ENCODE measurements at places on chromosomes 5 and 9.

DNA sequence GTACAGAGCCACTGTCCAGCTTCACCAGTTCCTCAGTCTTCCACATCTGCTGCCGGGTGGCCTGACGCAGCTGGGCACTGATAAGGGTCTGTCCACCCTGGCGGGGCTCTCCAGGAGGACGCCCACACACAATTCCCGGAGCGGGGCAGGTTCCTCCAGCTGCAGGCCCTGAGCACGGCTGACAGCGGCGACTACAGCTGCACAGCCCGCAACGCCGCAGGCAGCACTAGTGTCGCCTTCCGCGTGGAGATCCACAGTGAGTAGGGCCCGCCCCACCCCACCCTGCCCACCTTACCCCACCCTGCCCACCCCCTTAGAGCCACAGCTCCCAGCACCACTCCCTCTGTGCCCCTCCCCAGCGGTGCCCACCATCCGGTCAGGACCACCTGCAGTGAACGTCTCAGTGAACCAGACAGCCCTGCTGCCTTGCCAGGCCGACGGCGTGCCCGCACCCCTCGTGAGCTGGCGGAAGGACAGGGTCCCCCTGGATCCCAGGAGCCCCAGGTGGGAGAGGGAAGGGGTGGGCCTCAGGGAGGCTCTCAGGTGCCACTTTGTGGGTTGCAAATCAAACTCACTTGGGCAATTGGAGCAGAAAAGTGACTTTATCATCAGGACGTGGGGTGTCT lies 48.8 kb upstream of the ASS1 start:
- DNase-seq, result no peak

- DNase-seq, result no peak
Measured at GRCh38 chr5:135246923-135247795, 151.9 kb downstream of the MACROH2A1 start.

GRCh38 chr5:167982-168660 lies 23.2 kb upstream of the LRRC14B start:
- DNase-seq, result no peak

- no peak for DNase-seq
Measured at GRCh38 chr5:170524576-170524975, 20.8 kb downstream of the KCNIP1 start.

DNA sequence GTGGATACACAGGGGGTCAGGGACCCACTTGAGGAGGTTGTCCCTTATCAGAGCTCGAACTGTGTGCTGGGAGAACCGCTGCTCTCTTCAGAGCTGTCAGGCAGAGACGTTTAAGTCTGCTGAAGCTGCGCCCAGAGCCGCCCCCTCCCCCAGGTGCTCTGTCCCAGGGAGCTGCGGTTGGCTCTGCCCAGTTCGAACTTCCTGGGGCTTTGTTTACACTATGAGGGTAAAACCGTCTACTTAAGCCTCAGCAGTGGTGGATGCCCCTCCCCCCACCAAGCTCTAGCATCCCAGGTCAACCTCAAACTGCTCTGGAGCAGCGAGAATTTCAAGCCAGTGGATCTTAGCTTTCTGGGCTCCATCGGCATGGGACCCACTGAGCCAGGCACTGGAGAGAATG lies 15.9 kb downstream of the SRD5A1 start:
- DNase-seq, result no peak

DNA sequence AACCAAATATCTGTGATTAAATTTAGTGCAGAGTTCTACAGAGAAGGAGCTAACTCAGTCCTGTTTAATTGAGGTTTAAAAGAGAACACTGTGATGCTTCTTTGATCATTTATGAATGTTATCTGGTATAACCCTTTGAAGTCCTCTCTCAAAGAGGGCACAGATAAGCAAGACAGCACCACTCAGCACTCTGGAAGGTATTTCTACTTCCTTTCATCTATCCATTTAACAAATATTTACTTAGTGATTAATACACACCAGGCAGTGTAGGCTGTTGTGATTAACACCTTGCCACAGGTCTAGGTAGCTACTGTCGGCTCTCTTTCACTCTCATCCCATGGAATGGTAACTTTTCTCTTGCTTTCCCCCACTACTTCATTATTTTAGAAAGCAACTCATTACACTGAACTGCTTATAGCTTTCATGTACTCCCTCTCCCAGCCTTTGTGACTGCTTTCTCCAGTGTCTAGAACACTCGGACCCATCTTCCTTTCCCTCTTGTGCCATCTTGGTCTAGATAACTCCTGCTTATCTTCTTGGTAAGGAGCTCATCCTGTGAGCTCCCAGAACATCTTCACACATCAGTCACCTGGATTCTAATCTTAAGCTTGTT lies 54.7 kb downstream of the GLDC start:
- no peak for DNase-seq

- DNase-seq, result no peak
Measured at GRCh38 chr9:121354141-121354540, 15.9 kb downstream of the STOM start.

DNA sequence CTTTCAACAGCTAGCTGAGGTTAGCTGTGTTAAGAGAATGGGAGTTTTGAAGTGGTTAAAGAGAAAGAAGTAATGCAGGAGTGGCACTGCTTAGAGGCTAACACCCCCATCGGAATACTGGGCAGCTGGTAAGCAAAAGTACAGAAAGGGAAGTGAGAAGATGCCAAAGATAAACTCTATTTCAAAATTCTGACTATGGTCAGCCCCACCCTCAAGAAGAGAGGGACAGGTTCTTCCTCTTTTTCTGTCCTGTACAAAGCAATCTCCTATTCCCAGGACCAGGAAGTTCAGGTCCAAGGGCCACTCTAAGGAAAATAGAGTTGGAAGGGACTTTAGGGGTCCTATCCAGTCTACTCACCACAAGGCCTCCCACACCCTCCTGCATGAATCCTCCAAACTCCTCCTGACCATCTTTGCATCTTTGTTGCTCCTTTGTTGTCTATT lies 45.9 kb upstream of the JAK2 start:
- no peak for DNase-seq

- no peak for DNase-seq
Measured at GRCh38 chr9:32454280-32454679, 69.8 kb downstream of the ACO1 start.

DNA sequence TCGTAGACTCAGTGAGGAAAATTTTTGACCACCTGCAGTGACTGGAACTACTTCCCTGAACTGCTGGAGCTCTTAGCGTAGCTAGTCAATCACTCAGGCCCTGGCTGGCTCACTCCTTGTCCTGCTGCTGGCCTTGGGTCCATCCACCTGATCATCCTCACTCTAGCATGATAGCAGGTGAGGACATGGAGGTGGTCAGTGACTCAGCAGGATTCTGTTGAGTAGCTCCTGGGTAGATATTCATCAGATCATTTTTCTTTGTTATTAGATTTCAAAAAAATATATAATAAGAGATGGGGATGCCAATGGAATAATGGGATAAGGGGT lies 25.0 kb upstream of the SEMA4D start:
- no peak for DNase-seq

DNA sequence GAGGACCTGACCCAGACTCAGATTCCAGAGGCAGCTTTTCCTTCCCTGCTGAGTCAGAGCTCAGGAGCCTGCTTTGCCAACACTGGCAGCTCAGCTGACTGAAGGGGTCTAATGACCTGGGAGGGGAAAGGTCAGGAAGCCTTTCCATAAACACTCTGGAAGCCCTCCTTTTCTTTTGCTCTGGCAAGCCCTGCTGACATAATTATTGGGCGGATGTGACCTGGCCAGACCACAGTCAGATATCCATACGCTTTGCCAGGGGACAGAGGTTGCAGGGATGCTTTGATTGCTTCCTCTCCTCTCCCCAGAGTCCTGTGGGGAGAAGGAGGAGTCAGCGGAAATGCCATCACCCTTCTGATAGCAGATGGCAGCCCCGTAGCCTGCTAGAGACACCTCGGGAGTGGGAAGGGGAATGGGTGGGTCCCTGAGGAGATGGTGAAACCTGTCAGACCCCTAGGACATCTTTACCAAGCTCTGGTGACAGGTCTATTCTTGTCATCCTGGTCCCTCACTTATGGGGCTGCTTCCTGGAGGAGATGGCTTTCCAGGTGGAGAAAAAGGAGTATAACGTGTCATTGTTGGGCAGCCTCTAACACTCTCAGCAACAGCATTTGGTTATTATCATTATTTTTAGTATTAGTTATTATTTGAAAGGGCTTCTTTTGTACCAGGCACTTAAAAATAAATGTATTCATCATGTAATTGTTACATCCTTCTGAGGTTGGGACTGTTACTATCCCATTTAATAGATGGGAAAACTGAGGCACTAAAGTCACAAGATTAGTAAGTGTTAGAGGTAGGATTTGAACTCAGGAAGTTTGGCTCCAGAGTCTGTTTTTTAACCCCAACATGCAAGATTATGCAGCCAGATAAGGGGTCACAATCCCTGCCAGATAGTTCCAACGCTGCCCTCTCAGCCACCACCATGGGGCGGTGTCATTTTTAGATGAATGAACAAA lies 11.6 kb downstream of the COL27A1 start:
- no peak for DNase-seq

GRCh38 chr5:6773342-6774035 lies 60.3 kb downstream of the TENT4A start:
- no peak for DNase-seq

- no peak for DNase-seq
Measured at GRCh38 chr5:10227379-10227778, 22.3 kb downstream of the ATPSCKMT start.

DNA sequence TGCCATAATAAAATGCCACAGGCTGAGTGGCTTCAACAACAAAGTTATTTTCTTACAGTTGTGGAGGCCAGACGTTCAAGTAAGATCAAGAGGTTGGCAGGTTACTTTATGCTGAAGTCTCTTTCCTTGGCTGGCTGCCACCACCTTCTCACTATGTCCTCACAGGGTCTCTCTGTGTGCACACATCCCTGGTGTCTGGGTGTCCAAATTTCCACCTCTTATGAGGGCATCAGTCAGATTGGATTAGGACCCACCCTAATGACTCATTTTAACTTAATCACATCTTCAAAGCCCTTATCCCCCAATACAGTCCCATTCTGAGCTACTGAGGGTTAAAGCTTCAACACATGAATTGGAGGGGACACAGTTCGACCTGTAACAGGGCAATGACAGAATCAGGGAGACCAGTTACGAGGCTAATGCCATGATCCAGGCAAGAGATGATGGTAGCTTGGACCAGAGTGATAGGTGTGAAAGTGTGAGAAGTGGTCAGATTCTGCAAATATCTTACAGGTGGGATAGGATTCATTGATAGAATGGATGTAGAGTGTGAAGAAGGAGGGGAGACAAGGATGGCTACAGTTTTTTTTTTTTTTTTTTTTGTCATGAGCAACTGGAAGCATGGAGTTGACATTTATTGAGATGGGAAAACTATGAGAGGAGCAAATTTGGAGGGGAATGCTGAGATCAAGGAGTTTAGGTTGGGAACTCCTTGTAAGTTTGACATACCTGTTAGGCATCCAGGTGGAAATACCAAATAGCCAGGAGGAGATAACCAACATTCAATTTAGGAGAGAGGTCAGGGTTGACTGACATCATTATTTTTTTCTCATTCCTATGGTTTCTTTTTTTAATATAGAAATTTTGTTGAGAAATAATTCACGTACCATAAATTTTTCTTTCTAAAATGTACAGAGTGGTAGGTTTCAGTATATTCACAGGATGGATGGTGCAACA lies 39.6 kb upstream of the FGF1 start:
- no peak for DNase-seq

DNA sequence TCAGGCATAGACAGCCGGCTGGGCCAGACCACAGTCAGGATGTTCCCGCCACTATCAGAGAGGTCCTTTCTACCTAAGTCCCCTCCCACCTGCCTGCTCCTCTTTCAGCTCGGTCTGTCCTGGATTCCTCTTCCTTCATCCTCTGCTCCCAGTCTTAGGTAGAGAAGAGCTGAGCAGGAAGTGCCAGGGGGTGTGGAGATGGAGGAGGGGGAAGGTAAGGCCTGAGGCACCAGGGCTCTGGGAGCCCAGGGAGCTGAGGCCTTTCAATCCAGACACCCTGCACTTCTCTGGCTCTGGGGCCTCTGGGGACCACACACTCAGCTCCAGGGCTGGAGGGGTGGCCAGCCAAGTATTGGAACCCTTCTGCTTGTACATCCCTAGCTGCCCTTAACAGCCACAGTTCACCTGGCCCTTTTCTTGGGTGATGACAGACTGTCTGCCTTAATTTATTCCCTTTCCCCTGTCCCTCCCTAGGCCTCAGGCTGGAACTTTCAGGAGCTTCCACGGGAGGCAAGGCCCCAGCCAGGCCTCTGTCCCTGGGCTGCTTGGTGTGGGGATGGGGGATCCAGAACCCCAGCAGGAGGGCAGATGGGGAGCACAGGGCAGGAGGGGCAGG lies 15.6 kb downstream of the IRF1 start:
- DNase-seq, result no peak

GRCh38 chr5:131751506-131751905 lies 45.3 kb downstream of the FNIP1 start:
- no peak for DNase-seq

DNA sequence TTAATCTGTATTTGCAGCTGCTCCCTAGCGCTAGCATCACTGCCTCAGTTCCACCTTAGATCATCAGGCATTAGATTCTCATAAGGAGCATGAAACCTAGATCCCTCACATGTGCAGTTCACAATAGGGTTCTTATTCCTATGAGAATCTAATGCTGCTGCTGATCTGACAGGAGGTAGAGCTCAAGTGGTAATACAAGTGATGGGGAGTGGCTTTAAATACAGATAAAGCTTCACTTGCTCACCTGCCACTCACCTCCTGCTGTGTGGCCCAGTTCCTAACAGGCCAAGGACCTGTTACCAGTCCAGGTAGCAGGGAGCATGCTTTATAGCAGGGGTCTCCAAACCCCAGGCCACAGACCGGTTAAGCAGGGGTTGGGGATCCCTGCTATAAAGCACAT lies 22.6 kb upstream of the RNF20 start:
- no peak for DNase-seq

DNA sequence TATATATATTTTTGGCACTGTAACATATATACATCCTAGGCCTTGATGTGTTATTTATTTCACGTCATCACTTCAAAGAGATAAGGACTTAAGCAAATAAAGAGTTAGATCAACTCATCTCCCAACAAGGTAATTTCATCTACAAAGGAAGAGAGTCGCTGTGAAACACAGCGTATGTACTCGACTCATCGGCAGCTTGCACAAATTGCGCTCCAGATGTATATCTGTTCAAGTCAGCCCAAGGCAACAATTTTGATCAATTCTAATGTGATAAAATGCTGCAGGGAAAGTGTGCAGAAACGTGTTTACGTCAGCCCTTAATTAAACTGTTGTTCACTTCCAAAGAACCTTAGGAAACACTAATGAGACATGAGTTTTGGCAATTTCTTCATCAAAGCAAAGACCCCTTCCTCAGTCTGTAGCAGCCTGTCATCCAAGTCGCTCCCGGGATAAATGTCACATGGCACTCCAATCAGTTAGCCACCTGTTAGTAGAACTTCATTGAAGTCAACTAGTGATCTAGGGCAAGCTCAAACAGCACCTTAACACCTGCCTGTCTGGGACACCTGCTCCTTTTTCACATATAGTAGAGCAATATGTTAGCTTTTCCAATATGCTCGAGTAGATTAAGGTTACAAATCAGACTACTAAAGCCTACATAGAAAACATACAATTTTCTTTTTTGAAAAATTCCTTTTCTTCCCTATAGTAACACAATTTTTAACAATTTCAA lies 182.4 kb downstream of the NFIB start:
- DNase-seq, result no peak
